ENCODE measurements at places on chromosomes 1 and 21. TPM values are rescaled to one million over a fixed set of nuclear protein-coding genes. Genes with fewer than 3 reads are reported as not detected.
A peak's percentile ranks its signal among the peaks of the same experiment; 100 is the strongest.

DNA sequence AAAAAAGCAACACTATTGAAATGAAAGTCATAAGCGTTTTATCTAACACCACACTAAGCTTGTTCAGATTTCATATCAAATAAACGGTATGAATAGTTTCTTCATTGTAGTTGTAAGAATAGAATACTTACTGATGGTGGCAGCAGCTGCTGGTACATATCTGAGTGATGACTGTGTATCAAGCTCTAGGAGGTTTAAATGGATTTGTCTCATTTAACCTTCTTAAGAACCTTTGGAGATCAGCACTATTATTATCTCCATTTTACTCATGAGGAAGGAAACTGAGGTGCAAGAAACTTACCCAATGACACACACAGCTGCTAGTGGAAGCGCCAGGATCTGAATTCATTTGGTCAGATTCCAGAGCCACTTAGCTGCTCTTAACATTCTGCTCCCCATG, 104.0 kb downstream of the EIF4G3 start:
- H3K27ac ChIP-seq, result no peak overlapping the region
- no peaks in the 10 kb centered on the region for H3K27me3 ChIP-seq
- H3K4me1 ChIP-seq, result no peaks in the 10 kb centered on the region
- peaks cover 1% of the 10 kb centered on the region for H3K36me3 ChIP-seq
- no peak for DNase-seq
- H3K4me3 ChIP-seq, result no peak overlapping the region

DNA sequence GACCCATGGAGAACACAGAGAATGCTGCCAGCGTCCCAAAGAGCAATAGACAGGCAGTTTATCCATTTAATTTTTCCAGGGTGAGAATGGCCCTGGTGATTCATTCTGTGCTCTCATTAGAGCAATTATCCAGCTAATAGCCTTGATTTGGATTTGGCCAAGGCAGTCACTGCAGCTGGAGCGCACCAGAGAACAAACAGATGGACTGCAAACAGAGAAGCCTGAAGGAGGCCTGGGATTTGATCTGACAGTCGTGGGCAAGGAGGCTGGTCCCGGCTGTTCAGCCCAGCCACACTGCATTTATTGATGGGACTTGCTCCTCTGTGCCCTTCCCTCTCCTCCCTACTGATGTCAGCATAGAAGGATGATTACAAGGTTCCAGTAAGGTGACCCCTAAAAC, 353.9 kb upstream of the C1orf174 start:
- no peak overlapping the region for H3K27ac ChIP-seq
- peaks cover 6% of the 10 kb centered on the region for H3K27me3 ChIP-seq

- H3K36me3 ChIP-seq, result no peaks in the 10 kb centered on the region
- H3K4me3 ChIP-seq, result no peak overlapping the region
- no peaks in the 10 kb centered on the region for H3K4me1 ChIP-seq
- no peak for DNase-seq
- no peak overlapping the region for H3K27ac ChIP-seq
Observed at GRCh38 chr1:4963251-4963650, 308.8 kb downstream of the AJAP1 start.

DNA sequence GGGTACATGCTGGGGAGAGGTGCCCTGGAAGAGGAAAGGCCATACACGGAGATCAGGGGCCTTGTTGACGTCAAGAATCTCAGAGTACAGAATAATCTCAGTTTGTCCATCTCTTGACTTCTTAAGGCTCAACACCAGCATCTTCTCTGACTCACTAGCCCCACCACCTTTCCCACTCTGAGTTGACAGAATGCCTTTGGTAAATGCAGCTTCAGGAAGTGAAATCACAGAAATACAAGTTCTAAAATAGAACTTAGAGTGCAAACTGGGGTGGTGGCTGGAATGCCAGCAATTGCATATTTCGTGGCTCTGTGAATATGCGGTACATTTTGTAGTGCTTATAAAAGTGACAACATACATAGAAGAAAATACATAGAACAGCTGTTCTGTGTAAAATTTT, 1.6 kb downstream of the COG2 start:
- H3K4me3 ChIP-seq, result peak overlapping the region; percentile 95
- H3K36me3 ChIP-seq, result peaks cover 5% of the 10 kb centered on the region
- peak overlapping the region; percentile 43 for H3K27ac ChIP-seq
- peak; percentile 31 for DNase-seq
- peaks cover 51% of the 10 kb centered on the region for H3K4me1 ChIP-seq
- H3K27me3 ChIP-seq, result peaks cover 5% of the 10 kb centered on the region

DNA sequence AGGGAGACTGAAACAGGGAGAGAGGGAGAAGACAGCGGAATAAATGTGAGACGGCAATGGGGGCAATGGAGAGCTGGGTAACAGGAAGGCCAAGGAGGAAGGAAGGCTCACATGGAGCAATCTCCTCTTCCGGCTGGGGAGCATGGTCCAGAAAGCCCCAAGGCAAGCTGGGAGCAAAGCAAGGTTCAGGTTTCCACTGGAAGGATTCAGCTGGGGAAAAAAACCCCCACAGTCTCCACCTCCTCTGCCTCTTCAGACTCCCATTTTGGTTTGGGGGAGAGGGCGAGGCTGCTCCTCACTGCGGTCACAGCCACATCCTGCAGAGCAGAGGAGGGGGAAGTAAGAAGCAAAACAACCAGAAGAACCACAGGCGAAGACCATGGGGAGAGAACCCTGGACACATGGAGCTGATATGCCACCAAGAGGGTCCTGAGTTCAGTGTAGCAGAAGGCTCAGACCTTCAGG, 650 bp downstream of the TNFAIP8L2 start:
- peak overlapping the region; percentile 99 for H3K27ac ChIP-seq
- H3K36me3 ChIP-seq, result peaks cover 20% of the 10 kb centered on the region
- peak; percentile 73 for DNase-seq
- no peaks in the 10 kb centered on the region for H3K27me3 ChIP-seq

GRCh38 chr1:65409314-65409713, 11.2 kb upstream of the LEPR start:
- no peak overlapping the region for H3K27ac ChIP-seq
- no peaks in the 10 kb centered on the region for H3K36me3 ChIP-seq
- peaks cover 12% of the 10 kb centered on the region for H3K27me3 ChIP-seq
- no peak for DNase-seq

DNA sequence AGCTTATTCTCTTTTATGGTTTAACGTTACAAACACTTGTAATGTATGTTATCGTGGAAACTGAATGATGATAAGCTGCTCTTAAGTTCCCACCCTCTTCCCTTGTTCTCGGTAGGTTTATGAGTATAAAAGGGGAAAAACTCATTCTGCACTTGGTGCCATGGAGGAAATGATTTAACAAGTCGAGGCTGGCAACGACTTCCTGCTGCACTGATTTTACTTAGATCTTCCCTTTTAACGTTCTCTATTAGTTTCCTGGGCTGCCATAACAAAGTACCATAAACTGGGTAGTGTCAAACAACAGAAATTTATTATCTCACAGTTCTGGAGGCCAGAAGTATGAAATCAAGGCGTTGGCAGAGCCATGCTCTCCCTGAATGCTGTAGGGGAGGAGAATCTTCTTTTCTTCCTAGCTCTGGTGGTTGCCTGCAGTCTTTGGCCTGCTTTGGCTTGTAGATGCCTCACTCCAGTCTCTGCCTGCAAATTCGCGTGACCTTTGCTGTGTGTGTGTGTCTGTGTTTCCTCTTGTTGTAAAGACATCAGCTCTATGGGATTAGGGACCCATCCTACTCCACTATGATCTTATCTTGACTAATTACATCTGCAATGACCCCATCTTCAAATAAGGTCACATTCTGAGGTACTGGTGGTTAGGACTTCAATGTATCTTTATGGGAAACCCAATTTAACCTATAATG, 26.3 kb downstream of the HUNK start:
- no peaks in the 10 kb centered on the region for H3K36me3 ChIP-seq
- H3K27ac ChIP-seq, result no peak overlapping the region
- no peak for DNase-seq
- H3K4me3 ChIP-seq, result no peak overlapping the region
- peaks cover 11% of the 10 kb centered on the region for H3K4me1 ChIP-seq
- no peaks in the 10 kb centered on the region for H3K27me3 ChIP-seq

DNA sequence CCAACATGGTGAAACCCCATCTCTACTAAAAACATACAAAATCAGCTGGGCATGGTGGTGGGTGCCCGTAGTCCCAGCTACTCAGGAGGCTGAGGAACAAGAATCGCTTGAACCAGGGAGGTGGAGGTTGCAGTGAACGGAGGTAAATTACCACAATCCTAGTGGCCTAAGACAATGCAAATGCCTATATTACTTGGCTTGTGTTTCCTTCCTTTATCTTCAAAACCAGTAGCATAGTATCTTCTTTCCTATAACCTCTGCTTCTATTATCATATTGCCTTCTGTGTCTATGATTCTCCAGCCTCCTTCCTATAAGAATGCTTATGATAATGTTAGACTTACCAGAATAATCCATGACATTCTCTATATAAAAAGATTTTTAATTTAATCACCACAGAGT, 156.2 kb upstream of the RGS18 start:
- H3K27ac ChIP-seq, result no peak overlapping the region
- no peak for DNase-seq
- no peak overlapping the region for H3K4me3 ChIP-seq
- H3K27me3 ChIP-seq, result no peaks in the 10 kb centered on the region
- no peaks in the 10 kb centered on the region for H3K36me3 ChIP-seq

GRCh38 chr1:228373004-228373680, 33.5 kb downstream of the TRIM11 start:
- no peak overlapping the region for H3K4me3 ChIP-seq
- H3K27me3 ChIP-seq, result no peaks in the 10 kb centered on the region
- H3K27ac ChIP-seq, result no peak overlapping the region
- DNase-seq, result no peak

GRCh38 chr21:25568246-25568645, 39.0 kb downstream of the MRPL39 start:
- peaks cover 68% of the 10 kb centered on the region for H3K36me3 ChIP-seq
- no peak for DNase-seq
- H3K4me1 ChIP-seq, result peaks cover 89% of the 10 kb centered on the region
- H3K27me3 ChIP-seq, result no peaks in the 10 kb centered on the region
- peak overlapping the region; percentile 88 for H3K4me3 ChIP-seq

DNA sequence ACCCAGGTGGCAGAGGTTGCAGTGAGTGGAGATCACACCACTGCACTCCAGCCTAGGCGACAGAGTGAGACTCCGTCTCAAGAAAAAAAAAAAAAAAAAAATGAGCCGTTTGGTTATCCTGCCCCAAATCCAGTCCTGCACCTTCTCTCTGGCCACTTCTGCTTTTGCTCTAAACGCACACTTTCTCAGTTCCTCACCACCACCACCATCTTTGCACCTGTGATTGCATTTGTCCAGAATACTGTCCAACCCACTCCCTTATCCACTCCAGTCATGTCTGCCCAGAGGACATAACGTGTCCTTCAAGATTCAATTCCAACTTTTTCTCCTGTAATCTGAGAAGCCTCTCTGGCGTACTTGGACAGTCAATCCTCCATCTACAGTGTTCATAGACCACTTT, 2.2 kb upstream of the NEK2 start:
- H3K4me3 ChIP-seq, result no peak overlapping the region
- H3K36me3 ChIP-seq, result peaks cover 2% of the 10 kb centered on the region
- DNase-seq, result no peak
- no peak overlapping the region for H3K27ac ChIP-seq

DNA sequence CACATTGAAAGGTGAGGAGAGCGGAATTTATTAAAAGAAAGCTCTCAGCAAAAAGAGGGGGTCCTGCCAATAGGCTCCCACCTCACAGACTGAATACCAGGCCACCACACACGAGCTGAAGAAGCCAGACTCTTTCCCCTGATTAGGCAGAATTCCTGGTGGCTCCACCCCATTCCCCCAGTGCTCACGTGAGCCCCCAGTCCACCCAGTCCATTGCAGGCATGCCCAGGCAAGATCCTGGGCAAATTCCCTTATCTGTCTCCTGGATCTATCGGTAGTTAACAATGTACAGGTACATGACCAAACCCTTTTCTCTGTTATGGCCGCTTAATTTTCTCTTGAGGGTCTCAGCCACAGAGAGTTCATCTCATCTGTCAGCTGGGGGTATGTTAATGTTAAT, 54.6 kb upstream of the BTG3 start:
- H3K4me3 ChIP-seq, result no peak overlapping the region
- peaks cover 6% of the 10 kb centered on the region for H3K4me1 ChIP-seq
- peaks cover 5% of the 10 kb centered on the region for H3K27me3 ChIP-seq
- H3K27ac ChIP-seq, result no peak overlapping the region

- no peak overlapping the region for H3K4me3 ChIP-seq
- no peak overlapping the region for H3K27ac ChIP-seq
- no peak for DNase-seq
- H3K36me3 ChIP-seq, result peaks cover 12% of the 10 kb centered on the region
- H3K27me3 ChIP-seq, result no peaks in the 10 kb centered on the region
Observed at GRCh38 chr1:174535207-174535606, 87.4 kb downstream of the GPR52 start.

GRCh38 chr1:22412932-22413727, 38.5 kb upstream of the ZBTB40 start:
- H3K27ac ChIP-seq, result no peak overlapping the region
- H3K27me3 ChIP-seq, result peaks cover 28% of the 10 kb centered on the region
- peaks cover 4% of the 10 kb centered on the region for H3K4me1 ChIP-seq
- no peaks in the 10 kb centered on the region for H3K36me3 ChIP-seq
- DNase-seq, result no peak

GRCh38 chr21:34952701-34953100, 96.4 kb downstream of the RUNX1 start:
- no peaks in the 10 kb centered on the region for H3K27me3 ChIP-seq
- H3K4me1 ChIP-seq, result peaks cover 72% of the 10 kb centered on the region
- H3K36me3 ChIP-seq, result peaks cover 3% of the 10 kb centered on the region
- H3K27ac ChIP-seq, result no peak overlapping the region
- DNase-seq, result no peak
- H3K4me3 ChIP-seq, result peak overlapping the region; percentile 64

DNA sequence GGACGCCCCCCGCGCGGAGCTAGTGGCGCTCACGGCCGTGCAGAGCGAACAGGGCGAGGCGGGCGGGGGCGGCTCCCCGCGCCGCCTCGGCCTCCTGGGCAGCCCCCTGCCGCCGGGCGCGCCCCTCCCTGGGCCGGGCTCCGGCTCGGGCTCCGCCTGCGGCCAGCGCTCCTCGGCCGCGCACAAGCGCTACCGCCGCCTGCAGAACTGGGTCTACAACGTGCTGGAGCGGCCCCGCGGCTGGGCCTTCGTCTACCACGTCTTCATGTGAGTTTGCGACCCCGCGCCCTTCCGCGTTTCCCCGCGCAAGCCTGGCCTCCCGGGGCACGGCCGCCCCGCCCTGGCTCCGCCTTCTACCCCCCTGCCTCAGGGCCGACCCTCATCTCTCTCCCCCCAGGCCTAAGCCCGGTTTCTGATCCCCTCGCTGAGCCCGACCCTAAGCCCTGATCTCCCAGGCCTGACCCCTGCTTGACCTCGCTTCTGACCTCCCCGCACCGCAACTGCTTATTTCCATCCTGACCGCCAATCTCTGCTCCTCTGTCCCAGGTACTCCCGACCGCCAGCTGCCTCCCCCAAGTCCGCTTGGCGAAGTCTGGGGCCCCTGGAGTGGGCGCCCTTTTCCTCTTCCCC, 669 bp downstream of the KCNQ4 start:
- H3K27me3 ChIP-seq, result peaks cover 36% of the 10 kb centered on the region
- no peak for DNase-seq
- H3K27ac ChIP-seq, result no peak overlapping the region
- peak overlapping the region; percentile 79 for H3K4me3 ChIP-seq
- peaks cover 5% of the 10 kb centered on the region for H3K4me1 ChIP-seq

GRCh38 chr1:89203166-89203565, 4.4 kb upstream of the GBP4 start:
- no peak overlapping the region for H3K4me3 ChIP-seq
- H3K27me3 ChIP-seq, result no peaks in the 10 kb centered on the region
- no peak for DNase-seq
- H3K27ac ChIP-seq, result no peak overlapping the region
- peaks cover 52% of the 10 kb centered on the region for H3K4me1 ChIP-seq

OR6N1 gene
- not detected for total RNA-seq

IGSF9 gene
- total RNA-seq, result 0.12 TPM

PROK1 gene
- total RNA-seq, result not detected

C2CD4D gene
- total RNA-seq, result 2.1 TPM

STMN1 gene
- total RNA-seq, result 478 TPM

RNF186 gene
- not detected for total RNA-seq

EPHA10 gene
- 1.00 TPM for total RNA-seq

SEC22B gene
- 16.8 TPM for total RNA-seq

Data from activated T-cell treated with anti-CD3 and anti-CD28 coated beads, Interleukin-2, amount 50 U/mL, for 72 hours (primary cell).